Myocyte (in vitro differentiated cells): ENCODE measurements at places on chromosomes 4 and X. TPM values are rescaled to one million over a fixed set of nuclear protein-coding genes. Genes with fewer than 3 reads are reported as not detected.

Gene CABS1
- total RNA-seq, result not detected in 2 replicates

Gene ZNF711
- 2.1 and 3.6 TPM in 2 replicates for total RNA-seq

Gene TMSB15C
- 3.2 and 3.4 TPM in 2 replicates for total RNA-seq

Gene YY2
- total RNA-seq, result 0.37 and 0.68 TPM in 2 replicates

Gene RAB41
- not detected in 2 replicates for total RNA-seq

Gene RIPPLY1
- total RNA-seq, result not detected in 2 replicates

Gene FGD1
- 7.8 and 7.9 TPM in 2 replicates for total RNA-seq
